ENCODE measurements at places on chromosomes 12 and 14.

DNA sequence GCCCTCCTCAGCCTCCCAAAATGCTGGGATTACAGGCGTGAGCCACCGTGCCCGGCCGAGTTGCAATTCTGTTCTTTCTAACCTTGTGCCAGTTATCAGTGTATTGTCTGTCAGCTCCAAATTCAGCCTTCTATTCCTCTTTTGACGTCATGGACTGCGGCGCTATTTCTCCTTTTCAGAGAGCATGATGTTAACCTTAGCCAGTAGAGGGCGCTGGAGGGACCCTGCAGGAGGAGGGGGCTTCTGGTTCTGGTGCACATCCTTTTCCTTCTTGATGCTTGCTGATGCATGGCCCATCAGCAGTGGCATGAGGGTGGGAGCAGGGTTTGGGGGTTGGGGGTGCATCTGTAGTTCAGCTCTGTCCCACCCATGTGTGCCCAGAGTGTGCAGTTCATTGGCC lies 179.3 kb upstream of the RMST start:
- DNase-seq: no peak

DNA sequence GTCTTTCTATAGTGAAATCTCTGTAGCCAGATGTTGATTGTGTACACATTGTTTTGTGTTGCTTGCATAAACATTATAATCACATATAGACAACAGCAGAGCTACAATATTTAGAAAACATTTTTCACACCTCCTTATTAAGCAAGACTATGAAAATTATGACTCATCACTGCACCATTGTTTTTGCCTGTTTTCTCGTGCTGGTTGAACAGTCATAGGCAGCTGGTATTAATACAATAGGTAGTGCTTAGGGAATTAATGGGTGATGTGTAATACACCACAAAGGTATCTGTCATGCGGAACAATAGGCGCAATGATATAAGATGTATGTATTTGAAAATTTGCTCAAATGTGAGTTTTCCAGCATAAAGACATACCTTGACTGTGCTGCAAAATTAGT lies 449.3 kb downstream of the FOXG1 start:
- DNase-seq: peak; percentile 24

GRCh38 chr12:67592228-67593011 lies 56.1 kb upstream of the DYRK2 start:
- no peak for DNase-seq

GRCh38 chr14:101716077-101716950 lies 45.2 kb upstream of the PPP2R5C start:
- DNase-seq: no peak

- no peak for DNase-seq
These were observed 38.3 kb downstream of the SSPN start for GRCh38 chr12:26233631-26234030.

- DNase-seq: no peak
These were observed 142.0 kb upstream of the SYT10 start for GRCh38 chr12:33581613-33582122.

GRCh38 chr14:51576117-51576430 lies 75.6 kb upstream of the FRMD6 start:
- no peak for DNase-seq

GRCh38 chr12:124778411-124778810 lies 85.3 kb downstream of the SCARB1 start:
- DNase-seq: peak; percentile 56

- DNase-seq: no peak
These were observed 5.6 kb downstream of the LRP1 start for GRCh38 chr12:57133916-57134315.

DNA sequence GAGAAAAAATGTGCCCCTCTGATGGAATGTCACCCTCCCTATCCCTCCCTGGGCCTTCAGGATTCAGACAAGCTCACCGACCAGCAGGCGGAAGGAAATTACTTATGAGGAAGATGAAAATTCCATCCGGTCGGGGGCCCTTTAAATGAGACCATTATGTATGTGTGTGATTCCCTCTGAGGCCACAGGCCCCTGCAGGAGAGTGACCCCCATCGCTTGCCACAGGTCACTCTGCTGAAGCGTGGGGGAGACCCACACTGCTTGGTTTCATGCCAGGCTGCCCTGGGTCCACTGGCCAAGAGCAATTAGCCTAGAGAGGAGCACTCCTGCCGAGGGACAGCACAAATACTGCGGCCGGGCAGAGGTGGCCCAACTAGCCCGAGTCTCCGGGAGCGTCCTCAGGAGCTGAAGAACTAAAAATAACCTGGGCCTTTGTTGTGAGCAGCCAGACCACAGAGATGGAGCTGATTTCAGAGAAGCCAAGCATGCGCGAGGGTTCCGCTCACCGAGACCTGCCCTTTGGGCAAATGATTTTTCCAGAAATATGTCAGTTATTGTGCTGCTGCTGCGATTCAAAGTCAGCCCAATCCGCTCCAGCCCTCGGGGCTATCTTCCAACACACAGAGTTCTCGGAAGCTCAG lies 276.4 kb downstream of the DPF3 start:
- DNase-seq: no peak

- no peak for DNase-seq
These were observed 64.0 kb upstream of the LTA4H start for GRCh38 chr12:96099421-96099820.

GRCh38 chr14:39430762-39431415 lies 1.3 kb downstream of the FBXO33 start:
- no peak for DNase-seq

DNA sequence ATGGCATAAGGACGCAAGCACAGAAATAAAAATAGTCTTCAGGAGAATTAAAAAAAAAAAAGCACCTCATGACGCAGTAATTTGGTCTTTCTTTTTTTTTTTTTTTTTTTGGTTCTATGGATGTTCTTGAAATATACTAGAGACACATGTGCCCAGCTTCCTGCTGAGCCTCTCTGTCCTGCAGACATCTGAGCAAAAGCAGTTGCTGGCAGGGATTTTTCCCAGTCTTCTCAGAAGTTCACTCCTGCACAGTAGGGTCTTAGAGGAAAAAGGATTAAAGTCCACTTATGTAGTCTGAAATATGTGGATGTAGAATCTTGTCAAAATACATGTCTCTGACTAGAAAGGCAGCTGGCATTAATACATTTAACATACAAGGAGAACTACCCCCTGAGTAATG lies 1888.1 kb upstream of the SEL1L start:
- no peak for DNase-seq

DNA sequence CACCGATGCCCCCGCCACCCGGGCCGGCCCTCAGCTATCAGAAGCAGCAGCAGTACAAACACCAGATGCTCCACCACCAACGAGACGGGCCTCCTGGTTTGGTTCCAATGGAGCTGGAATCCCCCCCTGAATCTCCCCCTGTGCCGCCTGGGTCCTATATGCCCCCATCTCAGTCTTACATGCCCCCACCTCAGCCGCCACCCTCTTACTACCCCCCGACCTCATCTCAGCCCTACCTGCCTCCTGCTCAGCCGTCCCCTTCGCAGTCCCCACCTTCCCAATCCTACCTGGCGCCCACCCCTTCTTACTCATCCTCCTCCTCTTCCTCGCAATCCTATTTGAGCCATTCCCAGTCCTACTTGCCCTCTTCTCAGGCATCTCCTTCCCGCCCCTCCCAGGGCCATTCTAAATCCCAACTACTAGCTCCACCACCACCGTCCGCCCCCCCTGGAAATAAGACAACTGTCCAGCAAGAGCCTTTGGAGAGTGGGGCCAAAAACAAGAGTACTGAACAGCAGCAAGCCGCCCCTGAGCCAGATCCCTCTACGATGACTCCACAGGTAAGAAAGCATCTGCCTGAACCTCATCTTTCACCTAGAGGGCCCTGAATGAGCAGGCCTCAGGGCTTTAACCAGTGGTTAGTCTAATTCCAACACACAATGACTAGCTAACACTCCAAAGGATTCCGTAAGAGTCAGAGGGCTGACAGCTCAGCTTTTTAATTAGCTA lies 851 bp downstream of the YLPM1 start:
- no peak for DNase-seq

- DNase-seq: no peak
These were observed 20.0 kb downstream of the CKAP4 start for GRCh38 chr12:106227641-106228319.

- DNase-seq: no peak
These were observed 724.1 kb upstream of the USP15 start for GRCh38 chr12:61536117-61536516.

GRCh38 chr12:48940181-48940580 lies 14.9 kb upstream of the FKBP11 start:
- DNase-seq: no peak

GRCh38 chr12:9895215-9895971 lies 14.1 kb downstream of the KLRF2 start:
- DNase-seq: no peak

DNA sequence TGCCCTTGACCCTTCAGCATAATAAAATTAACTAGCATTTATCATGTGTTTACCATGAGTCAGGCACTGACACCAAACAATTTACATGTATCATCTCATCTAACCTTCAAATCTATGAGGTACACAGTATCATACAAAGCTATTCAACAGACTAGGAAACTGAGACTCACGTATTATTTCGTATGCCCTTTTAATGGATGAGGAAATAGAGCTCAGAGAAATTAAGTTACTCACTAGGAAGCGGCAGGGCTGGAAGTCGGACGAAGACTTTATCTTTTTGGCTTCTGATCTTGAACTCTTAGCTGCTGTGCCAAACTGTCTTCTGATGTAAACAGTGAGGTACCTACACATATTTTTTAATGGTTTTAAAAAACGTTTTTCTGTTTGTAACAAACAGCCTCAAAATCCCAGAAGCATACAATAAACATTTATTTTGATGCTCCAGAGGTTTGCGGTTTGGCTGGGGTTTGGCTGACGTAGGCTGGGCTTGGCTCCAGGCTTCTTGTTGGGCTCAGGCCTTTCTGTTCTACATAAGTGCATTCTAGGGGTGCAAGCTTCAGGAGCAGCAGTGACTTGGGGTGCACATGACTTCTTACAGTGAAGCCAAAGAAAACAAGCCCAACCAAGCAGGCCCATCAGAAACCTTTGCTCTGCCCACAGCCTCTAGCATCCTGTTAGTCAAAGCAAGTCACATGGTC lies 184.7 kb downstream of the TBX5 start:
- DNase-seq: no peak

GRCh38 chr12:114306646-114307045 lies 99.3 kb downstream of the TBX5 start:
- no peak for DNase-seq

GRCh38 chr12:108930155-108930554 lies 50.3 kb downstream of the DAO start:
- no peak for DNase-seq

DNA sequence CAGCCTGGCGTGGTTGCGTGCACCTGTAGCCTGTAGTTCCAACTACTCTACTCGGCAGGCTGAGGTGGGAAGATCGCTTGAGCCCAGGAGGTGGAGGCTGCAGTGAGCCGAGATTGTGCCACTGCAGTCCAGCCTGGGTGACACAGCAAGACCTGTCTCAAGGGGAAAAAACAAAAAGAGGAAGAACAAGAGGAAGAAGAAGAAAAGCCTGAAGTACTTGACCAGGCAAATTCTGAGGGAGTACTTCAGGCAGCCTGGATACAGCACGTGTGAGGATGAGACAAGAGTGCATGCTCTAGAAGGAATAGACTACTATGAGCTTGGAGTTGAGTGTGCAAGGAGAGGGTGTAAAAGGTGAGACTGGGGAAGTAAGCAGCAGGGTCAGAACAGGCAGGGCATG lies 1.8 kb downstream of the GDF3 start:
- DNase-seq: no peak

- DNase-seq: no peak
These were observed 18.9 kb downstream of the MEG3 start for GRCh38 chr14:100844846-100845245.

GRCh38 chr12:30679241-30679640 lies 16.4 kb downstream of the IPO8 start:
- DNase-seq: no peak

DNA sequence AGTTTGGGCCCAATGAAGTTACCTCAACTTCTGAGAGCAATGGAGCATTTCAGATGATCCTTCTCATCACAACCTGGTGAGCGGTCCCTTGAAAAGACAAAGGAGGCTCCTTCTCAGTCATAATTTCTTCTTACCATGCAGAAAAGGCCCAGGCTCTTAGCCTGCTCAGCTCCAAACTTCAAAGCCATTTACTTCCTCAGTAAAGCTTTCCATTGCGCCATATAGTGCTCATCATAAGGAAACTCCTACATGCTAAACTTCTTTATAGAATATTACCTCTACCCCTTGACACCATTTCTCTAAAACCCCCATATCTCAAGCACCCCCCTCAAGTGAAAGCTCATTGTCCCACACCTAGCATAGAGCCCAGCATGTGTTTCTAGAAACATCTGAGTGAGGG lies 127.1 kb downstream of the GTF2A1 start:
- no peak for DNase-seq

DNA sequence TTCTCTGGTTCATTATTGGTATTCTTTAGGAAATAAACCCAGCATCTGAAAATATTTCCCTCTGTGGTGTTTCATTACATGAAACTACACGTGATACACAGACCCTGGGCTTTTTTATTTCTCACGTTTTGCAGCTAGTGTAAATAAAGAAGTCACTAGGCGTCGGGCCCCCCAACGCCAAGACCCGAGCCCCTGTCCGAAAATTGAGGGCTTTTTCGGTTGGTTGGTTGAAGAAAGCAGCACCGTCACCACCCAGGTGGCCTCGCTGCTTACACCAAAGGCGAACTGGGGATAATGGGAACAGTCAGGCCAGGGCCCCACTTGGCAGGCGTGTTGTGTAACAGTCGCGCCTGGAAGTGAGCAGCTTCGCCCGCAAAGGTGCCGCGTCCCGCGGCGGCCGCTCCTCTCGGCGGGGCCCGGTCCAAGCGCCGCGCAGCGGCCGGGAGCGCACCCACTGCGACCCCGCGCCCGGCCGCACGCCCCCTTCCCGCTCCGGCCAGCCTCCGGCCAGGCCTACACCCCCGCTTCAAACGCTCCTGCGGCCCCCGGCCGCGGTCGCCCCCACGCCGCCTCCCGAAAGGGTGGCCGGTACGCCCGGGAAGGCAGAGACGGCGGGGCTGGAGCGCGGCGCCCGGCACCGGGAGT lies 1.2 kb downstream of the DUSP16 start:
- peak; percentile 64 for DNase-seq

- no peak for DNase-seq
These were observed 62.6 kb upstream of the TMCC3 start for GRCh38 chr12:94712815-94713515.

DNA sequence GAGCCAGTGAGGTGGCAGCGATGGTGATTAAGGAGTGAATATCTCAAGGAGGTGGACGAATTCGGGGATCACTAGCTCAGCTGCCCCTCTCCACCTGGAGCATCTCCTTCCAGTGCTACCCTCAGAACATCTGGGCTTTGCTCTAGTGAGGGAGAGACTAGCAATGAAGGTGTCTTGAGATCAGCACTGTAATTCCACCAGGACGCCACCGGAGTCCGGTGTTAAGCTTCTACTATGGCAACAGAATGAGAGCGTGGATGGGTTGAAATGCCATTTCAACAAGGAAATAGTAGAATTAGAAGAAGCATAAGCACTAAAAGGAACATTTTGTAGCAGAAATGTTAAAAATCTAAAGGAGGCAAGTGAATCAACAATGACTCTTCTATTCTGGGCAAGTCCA lies 61.1 kb downstream of the NTF3 start:
- DNase-seq: no peak

DNA sequence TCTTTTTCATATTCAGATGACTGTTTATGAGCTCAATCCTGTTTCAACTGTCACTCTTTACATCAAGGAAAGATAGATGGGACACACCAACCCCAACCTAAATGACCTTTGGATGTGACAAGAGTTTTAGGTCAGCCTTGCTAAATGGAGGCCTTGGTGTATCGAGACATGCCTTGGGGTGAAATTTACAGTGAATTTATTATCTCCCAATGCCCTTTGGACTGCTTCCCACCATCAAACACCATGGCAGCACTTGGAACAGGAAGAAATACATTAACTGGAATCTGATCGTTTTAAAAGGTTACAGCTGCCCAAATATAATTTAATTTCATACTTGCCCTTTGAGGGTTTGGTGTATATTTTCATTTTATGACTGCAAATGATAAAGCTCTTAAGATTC lies 327.6 kb downstream of the SOX5 start:
- DNase-seq: no peak

All from GM06990 (cell line).